ENCODE measurements at places on chromosomes 4 and X.

DNA sequence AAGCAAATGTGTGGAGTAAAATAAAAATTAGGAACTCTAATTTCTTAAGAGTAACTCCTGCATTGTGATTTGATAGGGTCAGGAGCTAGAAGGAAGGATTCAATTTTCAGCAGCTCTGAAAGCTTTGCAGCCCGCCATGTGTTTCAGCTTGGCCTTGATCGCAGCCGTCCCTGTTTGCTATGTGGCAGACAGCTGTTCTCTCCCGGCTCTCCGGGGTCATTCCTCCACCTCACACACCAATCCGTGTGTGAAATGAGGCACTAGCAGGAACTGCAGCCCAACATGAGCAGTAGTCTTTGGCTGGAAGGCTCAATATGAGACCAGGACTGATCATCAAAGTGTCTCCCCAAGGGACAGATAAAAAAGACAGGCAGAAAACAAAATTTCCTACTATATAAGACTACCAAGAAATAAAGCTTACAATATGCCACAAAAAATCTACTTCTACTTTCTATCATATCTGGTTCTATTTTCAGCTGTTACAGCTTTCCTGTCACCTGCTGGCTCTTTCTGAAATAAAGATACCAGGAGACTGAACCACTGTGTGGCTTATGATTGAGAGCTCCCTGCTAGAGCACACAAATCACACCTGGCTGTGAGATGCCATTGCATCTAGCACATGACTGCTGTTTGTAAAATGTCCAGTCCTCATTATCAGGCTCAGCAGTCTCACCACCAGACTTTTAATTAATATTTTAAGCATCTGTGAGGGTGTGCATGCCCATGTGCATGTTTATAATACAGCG lies 44.1 kb upstream of the SEC24B start:
- no peak for DNase-seq

GRCh38 chr4:186621959-186622553 lies 66.7 kb upstream of the MTNR1A start:
- DNase-seq = no peak

DNA sequence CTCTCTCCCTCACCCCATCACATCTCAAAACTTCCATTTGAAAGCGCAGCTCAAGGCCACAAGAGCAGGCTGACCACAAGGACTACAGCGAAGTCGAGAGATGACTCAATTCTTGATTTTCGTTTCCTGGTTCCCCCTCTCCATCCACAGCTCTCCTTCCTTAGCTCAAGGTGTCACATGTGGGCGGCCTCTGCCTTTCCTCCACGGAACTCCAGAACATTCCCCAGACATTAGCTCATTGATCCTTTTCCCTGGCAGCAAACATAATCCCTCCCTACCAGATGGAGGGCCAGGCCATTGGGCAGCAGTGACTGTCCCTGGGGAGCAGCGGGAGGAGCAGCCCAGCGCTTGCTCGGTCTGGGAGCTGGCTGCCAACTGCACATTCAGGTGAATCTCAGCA lies 56.3 kb downstream of the CCDC149 start:
- no peak for DNase-seq

GRCh38 chr4:165768281-165768680 lies 104.8 kb upstream of the TLL1 start:
- no peak for DNase-seq

- DNase-seq = no peak
Measured at GRCh38 chrX:68841251-68842049, 12.6 kb downstream of the EFNB1 start.

GRCh38 chrX:23890933-23891332 lies 16.8 kb downstream of the APOO start:
- no peak for DNase-seq

DNA sequence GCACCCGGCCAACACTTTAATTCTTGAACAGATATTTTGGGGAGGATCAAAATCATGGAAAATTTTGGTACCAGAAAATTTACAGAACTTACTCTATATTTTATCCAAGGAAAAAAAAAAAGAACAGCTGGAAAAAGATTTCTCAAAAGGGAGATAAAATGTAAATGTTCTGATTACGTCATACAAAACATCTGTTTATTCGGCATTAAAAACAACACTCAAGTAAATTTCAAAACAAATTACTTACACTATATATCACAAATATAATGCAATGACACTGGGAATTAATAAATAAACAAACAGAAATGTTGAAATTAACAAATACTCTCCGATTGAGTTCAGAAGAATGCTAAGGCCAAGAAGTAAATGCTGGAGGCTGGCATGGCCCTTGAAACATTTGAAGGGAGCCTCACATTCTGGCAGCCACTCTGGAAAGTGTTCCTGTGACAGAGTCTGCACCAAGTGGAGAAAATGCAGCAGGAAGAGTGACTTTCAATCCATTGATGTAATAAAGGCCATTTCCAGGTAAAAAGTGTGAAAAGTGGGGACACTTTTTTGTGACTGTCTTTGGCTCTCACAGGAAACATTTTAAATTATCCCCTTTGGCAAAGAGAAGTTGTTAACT lies 486.0 kb upstream of the CTSO start:
- no peak for DNase-seq

GRCh38 chr4:169098969-169099690 lies 89.1 kb upstream of the CBR4 start:
- DNase-seq = no peak

DNA sequence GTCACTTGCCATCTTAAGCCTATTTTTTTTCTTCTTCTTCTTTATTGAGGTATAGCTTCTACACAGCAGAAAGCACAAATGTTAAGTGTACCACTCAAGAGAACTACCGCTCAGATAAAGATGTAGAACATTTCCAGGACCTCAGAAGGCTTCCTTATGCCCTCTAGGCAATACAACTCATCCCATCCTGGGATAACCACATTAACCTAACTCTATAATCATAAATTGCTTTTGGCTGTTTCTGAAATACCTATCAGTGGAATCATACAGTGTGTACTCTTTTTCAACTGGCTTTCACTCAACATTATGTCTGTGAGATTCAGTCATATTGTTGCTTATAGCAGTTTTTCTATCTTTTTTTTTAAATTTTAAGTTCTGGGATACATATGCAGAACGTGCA lies 51.7 kb downstream of the ARFIP1 start:
- DNase-seq = no peak

DNA sequence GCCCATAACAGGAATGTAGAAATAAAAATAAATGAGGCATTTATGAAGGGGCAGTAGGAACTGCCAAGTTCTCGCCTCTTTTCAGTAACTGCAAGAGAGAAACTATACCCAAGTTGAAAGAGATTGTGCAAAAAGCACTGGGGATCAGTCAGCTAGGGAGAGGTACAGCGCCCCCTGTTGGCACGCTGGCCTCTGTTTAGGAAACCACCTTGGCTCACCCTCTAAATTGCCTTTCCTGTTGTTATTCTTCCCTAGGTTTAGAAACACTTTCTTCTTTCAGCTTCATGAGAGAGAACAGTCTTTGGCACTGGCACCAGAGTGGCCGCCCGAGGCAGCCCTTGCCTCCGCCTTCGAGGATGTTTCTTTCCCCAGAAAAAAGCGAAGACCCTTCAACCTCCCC lies 348.5 kb downstream of the MID1IP1 start:
- DNase-seq = no peak

- DNase-seq = no peak
Measured at GRCh38 chr4:110988722-110989121, 365.8 kb upstream of the PITX2 start.

- DNase-seq = no peak
Measured at GRCh38 chr4:73620115-73620792, at the start of gene RASSF6. Gene RASSF6, minus strand, starts transcription at chr4:73620436. Its CDS starts 8,641 bp downstream, at chr4:73611795.

GRCh38 chr4:7785017-7785416 lies 154.6 kb downstream of the AFAP1 start:
- DNase-seq = no peak

- DNase-seq = no peak
Measured at GRCh38 chr4:169243825-169244609, 26.7 kb downstream of the SH3RF1 start.

- DNase-seq = no peak
Measured at GRCh38 chr4:190015538-190016368, 11.3 kb downstream of the FRG2 start.

- no peak for DNase-seq
Measured at GRCh38 chr4:37599092-37599790, 86.9 kb downstream of the RELL1 start.

- no peak for DNase-seq
Measured at GRCh38 chr4:76028350-76028765, 5.1 kb upstream of the CXCL10 start.

- DNase-seq = no peak
Measured at GRCh38 chr4:169144061-169144600, 126.6 kb downstream of the SH3RF1 start.

DNA sequence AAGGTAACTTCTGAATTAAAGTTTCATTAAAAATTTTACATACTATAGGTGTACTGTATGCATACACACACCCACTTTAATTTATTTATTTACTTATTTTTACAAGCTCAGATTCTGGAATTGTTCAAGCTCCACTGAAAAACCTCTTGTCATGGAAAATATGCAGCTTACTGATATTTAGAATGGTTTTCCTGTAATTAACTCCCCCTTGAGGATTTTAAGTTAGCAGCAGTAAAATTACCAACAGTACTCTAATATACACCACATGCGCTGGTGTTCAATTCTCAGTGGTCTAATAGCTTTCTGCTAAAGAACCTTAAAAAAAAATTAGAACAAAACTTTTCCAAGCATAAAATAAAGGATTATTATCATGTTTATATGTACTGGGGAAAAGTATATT lies 12.0 kb downstream of the MAB21L2 start:
- DNase-seq = no peak

GRCh38 chrX:40109288-40110008 lies 11.7 kb upstream of the BCOR start:
- DNase-seq = no peak

GRCh38 chr4:99711657-99712056 lies 54.0 kb upstream of the C4orf54 start:
- DNase-seq = no peak

DNA sequence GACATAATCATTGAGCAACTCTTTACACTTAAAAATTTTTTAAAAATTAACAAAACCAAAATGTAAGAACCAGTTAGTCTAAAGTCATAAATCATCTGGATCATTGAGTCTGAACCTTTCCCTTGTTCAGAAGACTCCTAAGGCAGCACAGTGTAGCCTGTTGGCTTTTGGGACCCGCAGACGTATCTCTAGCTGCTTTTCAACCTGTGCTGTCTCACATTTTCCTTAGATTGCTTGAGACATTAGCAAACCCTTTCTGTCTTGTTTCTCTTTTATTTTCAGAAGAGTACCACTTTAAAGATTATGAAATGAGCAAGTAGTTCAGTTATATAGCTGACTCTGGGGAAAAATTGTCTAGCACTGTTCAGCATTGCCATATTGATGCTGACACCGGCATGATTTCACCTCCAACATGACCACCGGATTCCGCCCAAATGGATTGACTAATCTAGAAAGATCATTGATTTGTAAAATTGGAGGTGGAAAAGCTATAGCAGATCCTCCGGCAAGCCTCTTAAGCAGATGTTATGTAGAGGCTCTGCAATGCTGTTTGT lies 8.9 kb downstream of the TCEANC start:
- DNase-seq = no peak

DNA sequence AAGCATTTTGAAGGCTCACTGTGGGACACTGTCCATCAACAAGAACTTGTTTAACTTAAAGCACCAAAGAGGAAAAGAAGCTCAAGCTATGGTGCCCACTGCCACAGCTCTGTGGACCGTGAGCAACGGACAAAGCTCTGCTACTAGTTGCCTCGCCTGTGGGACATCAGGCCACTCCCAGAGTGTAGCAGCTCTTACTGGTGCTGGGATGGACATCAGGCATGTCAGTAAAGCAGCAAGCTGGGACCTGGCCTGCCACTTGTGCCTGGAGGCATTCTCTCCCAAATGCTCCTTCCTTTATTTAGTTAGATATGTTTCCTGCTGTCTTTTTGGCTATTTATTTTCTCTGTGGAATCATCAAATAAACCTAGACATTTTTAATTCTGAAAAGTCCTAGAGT lies 46.7 kb downstream of the TMEM154 start:
- DNase-seq = no peak

DNA sequence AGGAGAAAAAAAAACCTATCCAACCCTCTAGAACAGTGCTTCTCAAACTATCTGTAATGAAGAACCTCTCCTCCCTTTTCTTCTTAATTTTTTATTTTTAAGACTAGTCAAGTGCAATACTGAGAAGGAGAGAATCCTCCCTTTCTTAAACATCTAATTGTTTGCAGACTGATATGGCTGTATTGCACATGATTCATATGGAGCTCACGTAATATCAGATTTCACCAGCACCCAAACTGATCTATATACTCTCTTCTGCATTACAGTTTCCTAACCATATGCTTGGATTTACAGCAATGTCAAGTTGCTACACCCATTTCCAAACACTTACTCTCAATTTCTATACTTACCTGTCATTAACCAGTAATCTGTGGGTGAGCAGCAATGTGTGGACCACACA lies 9.5 kb downstream of the PRMT9 start:
- no peak for DNase-seq

GRCh38 chr4:150119492-150119891 lies 41.2 kb downstream of the DCLK2 start:
- no peak for DNase-seq

DNA sequence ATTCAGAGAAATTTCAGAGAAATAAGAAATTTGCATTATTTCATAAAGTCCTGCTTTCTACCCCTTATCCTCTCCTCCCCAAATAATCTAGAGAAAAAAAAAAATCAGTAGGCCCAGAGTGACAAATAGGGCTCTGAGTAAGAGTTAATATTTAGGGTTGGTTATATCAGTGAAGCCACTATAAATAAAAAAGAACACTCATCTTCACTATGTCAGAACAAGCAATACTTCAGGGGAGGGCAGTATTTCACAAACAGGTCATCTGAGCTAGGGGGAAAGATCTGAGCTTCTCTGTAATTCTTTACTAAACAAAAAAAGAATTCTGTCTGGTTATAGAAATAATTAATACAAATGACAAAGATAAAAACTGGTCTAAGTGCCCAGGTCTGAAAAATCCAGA lies 39.4 kb downstream of the PDE5A start:
- no peak for DNase-seq

GRCh38 chrX:1593286-1594271 lies 2.2 kb downstream of the AKAP17A start:
- DNase-seq = no peak

DNA sequence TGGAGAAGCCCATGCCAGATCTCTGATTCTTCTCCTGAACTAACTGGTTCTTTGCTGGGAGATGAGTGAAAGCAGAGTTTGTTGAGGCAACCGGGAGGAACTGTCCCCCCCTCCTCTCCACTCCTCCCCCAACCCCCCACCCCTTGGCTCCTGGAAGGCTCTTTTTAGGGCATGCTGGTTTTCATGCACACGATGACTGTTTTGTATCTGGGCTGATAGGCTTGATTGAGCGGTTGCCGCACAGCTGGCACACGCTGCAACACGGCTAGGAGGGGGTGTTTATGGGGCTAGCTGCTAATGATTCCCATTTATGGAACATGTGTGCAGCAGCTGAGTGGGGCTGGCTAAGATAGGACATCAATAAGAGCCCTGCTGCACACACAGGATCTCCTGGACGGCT lies 137.2 kb downstream of the SMIM20 start:
- no peak for DNase-seq
